Pulmonary artery endothelial cell (primary cell): ENCODE measurements at places on chromosomes 13 and 19. TPM values are rescaled to one million over a fixed set of nuclear protein-coding genes. Genes with fewer than 3 reads are reported as not detected.

PRODH2 gene
- not detected in 2 replicates for total RNA-seq

HIPK4 gene
- 0.07 TPM in 1 of 2 replicates, not detected in the other for total RNA-seq

GNG7 gene
- 0.11 and 0.20 TPM in 2 replicates for total RNA-seq

LPAR6 gene
- total RNA-seq, result 13.7 and 21.2 TPM in 2 replicates

PRTN3 gene
- total RNA-seq, result not detected in 2 replicates

ACP5 gene
- 1.2 TPM in 1 of 2 replicates, not detected in the other for total RNA-seq

LGI4 gene
- total RNA-seq, result not detected in 2 replicates

LPAR2 gene
- 0.33 and 0.53 TPM in 2 replicates for total RNA-seq

UNC13A gene
- total RNA-seq, result under 0.01 TPM in 1 of 2 replicates, not detected in the other

CDX2 gene
- not detected in 2 replicates for total RNA-seq
